Left lobe of liver (tissue), 2 donors: ENCODE measurements at places on chromosomes 16 and 17. TPM values are rescaled to one million over a fixed set of nuclear protein-coding genes. Genes with fewer than 3 reads are reported as not detected.

- no peak for DNase-seq
These were observed 77.2 kb upstream of the CLEC3A start for GRCh38 chr16:77945126-77945525.

- peak; percentile 33 for DNase-seq
These were observed 30.1 kb downstream of the ARHGAP17 start for GRCh38 chr16:24984903-24985675.

The MILR1 gene
- 0.33 TPM for total RNA-seq

The CES5A gene
- total RNA-seq: 4.4 TPM

GRCh38 chr16:3856367-3857141 is 24.0 kb downstream of the CREBBP start:
- DNase-seq: no peak

DNA sequence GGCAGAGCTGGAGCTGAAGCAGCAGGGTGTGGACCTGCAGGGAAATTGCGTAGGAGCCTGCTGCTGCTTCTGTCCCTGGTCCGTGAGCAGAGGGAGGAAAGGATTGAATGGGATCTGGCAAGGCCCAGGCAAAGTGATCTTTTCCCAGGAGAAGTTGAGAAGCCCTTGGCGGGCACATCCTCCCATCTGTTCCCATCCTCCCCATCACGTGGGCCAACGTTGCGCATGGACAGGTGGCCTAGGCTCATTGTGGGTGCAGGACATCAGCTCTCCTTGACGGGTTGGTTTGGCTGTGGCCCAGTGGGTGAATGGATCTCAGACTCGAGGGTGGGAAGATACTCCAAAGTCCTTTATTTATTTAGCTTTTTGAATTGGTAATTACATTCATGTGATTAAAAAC is 29.4 kb upstream of the POLR3E start:
- DNase-seq: no peak

GRCh38 chr17:7207120-7208001 is 12.3 kb downstream of the DLG4 start:
- no peak for DNase-seq

DNA sequence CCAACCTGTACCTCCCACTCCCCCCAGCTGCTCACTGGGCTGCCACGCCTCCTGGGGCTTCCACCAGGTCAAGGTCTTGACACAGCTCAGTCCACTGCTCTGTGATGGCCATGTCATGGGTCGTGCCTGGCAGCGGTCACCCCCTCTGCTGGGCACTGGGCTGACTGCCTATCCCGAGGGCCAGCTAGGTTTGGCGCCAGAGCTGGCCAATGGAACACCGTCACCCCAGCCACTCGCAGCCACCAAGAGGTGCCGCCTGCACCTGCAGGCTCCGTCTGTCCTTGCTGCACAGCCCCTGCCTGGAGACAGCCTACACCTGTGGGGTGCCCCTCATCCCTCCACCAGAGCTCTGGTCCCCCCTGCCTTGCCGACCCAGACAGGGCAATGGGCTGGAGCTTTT is 4.5 kb upstream of the RAB40C start:
- peak; percentile 82 for DNase-seq

DNA sequence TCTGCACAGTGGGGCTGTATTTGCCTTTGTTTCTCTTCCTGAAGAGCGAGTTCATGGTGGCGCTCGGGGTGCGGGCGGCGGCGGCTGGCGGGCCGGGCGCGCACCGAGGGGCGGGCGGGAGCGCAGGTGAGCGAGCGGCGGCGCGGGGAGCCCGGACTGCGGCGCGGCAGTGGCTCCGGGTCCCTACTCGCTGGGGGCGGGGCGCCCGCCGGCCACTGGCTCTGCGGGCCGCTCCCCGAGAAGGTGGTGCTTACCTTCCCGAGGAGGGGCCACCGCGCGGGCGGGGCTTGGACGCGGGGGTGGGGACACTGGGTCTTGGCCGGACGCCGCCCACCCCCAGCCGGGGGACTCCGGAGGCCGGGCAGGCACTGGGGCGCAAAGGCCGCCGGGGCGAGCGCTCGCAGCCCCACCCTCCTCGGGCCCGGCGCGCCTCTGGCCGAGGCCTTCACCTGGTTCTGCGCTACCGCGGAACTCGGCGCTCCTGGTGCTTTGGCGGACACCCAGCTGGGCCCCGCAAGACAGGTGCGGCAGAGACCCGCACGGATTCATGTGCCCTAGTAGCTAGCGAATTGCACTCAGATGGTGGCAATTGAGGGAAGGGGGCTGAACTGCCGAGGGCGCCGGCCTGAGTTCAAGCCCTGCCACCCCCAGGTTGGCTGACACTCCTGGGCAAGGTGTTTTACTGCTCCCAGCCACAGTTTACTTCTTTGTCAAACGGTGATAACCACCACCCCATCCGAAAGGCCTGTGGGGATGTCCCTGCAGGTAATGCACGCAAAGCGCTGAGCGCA is at the start of gene PPL:
Gene PPL (minus strand): TSS at position 158 of the 791 bp plus-strand sequence. CDS start 103 bp downstream, at position 55.
- DNase-seq: peak; percentile 98

GRCh38 chr16:49015225-49015592 is 266.4 kb downstream of the CBLN1 start:
- no peak for DNase-seq

- no peak for DNase-seq
These were observed 200.1 kb downstream of the XYLT1 start for GRCh38 chr16:17270683-17271109.
